ENCODE measurements at places on chromosomes 13 and 19.

DNA sequence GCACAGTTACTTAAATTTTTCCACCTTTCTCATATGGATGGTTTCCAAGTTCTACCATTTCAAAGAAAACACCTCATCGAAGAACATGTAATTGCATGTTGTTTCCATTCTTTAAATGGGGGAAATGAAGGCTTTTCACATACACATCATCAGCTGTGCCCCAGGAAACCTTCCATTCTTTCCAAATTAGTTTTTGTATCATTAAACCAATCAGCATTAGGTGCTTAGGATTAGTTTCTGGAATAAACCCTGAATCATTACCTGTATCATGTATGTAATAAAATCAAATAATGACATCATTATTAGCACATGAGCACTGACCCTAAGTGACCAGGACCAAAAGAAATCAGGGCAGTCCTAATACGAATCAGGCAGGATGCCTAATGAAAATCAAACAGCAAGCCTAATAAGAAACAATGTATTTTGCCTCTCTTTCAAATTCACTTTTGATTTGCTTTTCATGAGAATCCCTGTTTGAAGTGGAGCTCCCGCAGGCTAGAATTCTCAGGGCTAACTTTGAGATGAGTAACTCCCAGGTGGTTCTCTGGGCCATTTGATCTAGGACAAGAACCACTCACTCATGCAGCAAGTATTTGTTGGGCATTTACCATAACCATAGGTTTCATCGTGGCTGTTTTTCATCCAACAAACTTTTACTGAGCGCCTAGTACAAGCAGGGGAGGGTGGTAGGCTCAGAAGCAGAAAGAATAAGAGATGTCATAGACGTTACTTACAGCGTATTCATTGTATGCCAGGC is 89.2 kb downstream of the MZT1 start:
- DNase-seq = no peak

- DNase-seq = no peak
These were observed 34.4 kb downstream of the ZNF568 start for GRCh38 chr19:36950335-36951119.

- no peak for DNase-seq
These were observed at the start of gene ATP4A for GRCh38 chr19:35563207-35563829. Gene ATP4A (minus strand): TSS chr19:35563658. CDS start chr19:35563629, 29 bp downstream.

DNA sequence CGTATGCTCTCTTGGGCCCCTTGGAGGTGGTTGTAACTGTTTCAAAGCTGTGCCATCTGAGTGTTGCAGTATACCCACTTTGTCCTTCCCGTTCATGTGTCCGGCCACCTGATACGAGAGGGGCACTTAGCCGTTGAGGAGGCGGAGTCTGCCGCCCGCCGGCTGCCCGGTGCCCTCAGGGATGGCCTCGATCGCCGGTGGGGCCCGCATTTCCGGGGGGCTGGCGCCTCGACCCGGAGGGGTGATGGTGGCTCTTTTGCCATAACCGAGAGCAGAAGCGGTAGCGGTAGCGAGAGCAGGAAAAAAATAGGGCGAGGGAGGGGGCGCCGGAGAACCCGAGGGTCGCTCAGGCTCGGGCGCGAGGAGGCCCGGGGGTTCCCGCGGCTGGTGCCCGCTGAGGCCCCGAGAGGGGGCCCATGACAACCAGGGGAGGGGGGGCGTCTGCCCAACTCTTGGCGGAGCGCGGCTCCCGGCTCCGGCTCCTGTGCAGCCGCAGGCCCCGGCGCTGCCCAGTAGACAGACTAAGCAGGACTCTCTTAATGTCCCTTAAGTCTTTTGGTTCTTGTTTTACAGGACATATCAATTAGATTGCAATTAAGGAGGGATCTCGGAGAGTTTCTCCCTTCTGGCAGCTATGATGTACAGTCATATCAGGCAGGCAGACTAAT is 342.7 kb upstream of the SGCG start:
- DNase-seq = no peak

All from neural crest cell (in vitro differentiated cells).